GF-D8 (cell line): ENCODE measurements at places on chromosomes 3 and 15.

GRCh38 chr15:78012643-78013077 lies 64.9 kb downstream of the TBC1D2B start:
- DNase-seq: no peak

DNA sequence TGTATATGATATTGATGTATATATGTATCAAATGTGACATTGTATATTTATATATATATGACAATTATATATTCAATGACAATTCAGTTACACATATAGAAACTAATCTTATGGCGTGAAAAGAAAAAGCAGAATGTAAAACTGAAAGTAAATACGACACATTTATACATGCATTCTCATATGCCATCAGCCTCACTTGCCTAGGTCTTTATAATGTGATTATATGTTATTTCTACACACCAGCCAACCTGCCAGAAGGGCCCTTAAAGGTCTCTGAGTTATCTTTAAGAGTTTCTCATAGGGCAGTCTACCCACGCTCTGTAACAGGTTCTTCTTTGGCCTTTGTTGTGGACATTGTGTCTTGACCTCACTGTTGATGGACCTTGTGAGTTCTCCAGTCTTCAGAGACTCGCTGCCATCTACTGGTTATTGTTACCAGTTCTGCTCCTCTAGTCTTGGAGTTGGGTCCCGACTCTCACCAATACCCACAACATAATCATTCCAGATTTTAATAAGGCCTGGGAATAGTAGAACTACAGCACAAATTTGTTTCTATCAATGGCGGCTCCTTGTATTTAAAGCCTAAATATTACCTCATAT lies 371.5 kb upstream of the GOLIM4 start:
- no peak for DNase-seq

DNA sequence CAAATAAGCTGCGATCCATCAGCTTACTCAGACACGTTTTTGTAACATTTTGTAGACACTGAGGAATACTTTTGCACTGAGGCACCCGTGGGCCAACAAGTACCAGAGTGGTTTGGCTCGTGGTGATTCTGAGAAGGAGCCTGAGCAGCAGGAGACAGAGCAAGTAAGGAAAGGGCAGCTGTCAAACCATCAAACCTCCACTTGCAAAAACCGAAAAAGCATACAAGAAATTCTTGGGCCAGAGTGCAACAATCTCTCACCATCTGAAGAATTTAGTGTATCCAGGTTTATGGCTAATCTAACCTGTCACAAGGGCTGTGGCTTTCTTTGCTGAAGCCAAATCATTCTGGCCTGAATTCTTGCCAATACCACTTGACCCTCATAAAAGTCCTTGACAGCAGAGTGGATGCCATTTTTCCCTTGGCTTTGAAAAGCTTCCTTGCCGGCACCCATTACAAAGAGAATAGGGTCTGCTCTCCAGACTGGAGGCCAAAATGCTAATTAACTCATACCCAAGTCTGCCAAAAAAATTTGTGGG lies 56.7 kb downstream of the MYO1E start:
- no peak for DNase-seq

DNA sequence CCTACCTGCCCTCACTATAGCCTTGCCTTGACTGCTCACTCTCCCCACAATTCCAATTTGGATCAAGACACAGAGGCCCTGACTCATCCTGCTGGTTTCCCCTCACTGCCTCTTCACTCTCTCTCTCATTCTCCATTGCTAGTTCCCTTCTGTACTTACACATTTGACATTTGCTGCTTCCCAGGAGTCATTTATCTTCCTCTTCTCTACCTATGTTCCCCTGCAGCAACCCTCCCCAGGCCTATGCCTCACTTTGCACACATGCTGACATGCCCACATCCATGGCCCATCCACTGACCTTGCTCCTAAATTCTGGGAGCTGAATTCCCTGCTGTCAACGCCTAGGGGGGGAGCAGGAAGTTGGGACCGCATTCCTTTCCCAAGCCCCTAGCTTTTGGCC lies 82.2 kb downstream of the SRGAP3 start:
- DNase-seq: no peak

DNA sequence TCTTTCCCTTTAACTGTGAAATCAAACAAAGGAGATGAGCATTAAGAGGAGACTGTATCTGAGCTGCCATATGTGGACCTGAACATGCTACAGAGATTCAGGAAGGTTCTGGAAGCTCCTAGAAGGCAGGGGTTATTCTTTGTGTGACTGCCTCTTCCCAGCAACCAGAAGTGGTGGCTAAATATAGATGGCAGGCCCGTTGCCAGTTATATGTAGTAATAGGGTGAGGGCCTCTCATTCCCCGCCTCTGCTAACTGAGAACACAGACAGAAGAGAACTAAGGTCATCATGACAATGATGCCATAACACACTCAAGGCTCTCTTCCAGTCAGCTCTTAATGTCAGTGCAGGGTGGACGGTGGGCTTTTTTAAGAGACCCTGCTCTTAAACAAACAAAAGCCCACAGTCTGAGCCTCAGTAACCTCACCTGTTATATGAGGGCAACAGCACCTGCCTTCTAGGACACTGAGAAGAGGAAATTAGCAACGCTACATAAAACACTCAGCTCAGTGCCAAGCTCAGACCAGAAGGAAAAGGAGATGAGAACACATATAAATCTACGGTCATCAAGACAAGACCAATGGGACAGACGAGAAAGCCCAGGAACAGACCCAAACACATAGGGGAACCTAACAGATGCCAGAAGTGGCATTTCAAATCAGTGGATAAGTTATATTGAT lies 22.3 kb downstream of the CFAP92 start:
- DNase-seq: no peak

DNA sequence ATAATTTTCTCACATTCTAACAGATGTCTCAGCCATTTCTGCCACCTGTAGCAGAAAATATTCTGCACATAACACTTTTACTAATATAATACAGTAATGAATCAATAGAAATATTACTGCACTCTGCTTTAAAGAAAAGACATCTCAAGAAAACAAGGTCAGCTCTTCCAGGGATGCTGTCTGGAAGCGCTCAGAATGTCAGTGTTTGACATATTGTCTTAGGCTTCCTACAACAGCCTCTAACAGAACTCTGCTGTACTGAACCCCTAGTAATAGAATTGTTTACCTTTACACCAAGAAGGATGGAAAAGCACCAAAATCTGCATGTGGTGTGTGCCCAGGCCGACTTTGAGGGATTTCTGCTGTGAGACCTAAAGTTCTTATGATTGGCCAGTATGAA lies 61.9 kb upstream of the FSTL1 start:
- DNase-seq: no peak
